ENCODE measurements at places on chromosomes 2 and 18.

GRCh38 chr2:99404039-99404796, 67.0 kb downstream of the EIF5B start:
- DNase-seq, result no peak

- DNase-seq, result no peak
These were observed 83.4 kb upstream of the RTN4 start for GRCh38 chr2:55133467-55134315.

DNA sequence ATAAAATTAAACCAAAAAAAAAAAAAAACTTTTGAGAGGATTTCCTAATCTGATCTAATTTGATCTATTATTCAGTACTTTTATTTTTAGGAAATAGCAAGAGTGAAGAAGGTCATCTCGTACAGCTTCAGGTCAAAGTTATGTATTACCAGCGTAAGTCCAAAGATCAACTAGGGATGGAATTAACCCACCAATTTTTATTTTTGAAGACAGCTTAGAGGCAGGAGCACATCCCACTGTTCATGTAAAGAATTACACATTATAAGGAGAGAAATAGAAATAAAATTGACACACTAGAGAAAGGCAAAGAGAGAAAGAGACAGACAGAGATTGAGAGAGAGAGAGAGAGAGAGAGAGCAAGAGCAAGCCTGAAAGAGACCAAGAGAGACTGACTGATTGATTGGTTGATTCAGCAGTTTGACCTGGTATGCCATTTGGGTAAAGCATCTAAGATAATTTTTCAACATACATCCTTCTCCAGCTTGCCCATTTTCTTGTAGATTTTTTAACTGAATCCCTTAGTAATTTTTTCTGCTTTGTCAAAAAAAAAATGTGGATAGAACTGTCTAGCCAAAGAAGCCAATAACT, 25.1 kb downstream of the DOCK10 start:
- DNase-seq, result no peak

- no peak for DNase-seq
These were observed 43.7 kb downstream of the MYO3B start for GRCh38 chr2:170221317-170222288.

- peak; percentile 5 for DNase-seq
These were observed 5.2 kb downstream of the GNLY start for GRCh38 chr2:85699325-85699724.

DNA sequence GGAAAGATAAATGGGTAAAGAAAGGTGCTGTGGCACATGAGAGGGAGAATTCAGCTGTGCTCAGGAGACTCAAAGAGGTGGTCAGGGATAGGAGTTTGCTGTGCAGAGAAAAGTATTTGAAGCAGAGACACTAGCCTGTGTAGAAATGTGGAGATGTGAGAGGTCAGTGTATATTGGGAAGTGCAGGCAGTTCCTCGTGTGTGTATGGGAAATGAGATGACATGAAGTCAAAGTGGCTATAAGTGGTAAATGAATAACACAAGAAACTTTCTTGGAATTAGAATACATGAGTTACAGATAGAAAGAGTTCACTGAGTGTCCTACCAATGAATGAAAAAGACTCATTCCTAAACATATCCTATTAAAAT, 11.6 kb downstream of the MAP3K20 start:
- DNase-seq, result no peak

- DNase-seq, result no peak
These were observed 59.9 kb upstream of the SNTG2 start for GRCh38 chr2:890791-891190.

DNA sequence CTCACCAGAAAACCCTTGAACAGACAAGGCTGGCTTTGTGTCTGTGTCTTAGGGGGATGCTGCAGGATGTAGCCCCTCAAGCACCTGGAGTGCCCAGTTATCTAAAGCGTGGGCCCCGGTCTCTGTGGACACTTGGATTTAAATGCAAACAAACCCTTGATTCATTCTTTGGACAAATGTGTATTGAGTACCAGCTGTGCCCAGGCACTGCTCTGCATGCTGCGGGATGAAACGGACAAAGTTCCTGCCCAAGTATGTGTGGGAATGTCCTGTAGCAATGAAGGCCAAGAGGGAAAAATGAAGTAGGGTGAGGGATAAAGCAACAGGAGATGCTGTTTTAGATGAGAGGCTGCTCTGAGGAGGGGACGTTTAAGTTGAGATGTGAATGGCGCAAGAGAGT, 53.9 kb downstream of the BOLA3 start:
- DNase-seq, result no peak

DNA sequence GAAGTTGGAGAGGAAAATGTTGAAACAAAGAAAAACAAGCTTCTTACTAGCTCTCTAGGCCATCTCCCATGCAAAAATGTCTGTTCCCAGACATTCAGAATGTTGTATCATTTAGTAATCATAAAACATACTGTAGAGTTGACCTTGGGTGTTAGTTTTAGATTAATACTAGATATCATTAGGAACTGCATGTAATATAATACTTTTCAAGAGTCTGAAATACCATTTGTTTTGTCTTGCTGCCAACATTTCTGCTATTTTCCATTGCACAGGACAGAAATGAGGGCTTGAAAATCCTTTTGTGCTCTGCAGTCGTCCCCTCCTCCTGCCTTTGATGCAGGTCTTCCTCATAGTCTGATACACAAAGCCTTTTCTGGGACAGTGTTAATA, 89.5 kb upstream of the RBMS1 start:
- no peak for DNase-seq

DNA sequence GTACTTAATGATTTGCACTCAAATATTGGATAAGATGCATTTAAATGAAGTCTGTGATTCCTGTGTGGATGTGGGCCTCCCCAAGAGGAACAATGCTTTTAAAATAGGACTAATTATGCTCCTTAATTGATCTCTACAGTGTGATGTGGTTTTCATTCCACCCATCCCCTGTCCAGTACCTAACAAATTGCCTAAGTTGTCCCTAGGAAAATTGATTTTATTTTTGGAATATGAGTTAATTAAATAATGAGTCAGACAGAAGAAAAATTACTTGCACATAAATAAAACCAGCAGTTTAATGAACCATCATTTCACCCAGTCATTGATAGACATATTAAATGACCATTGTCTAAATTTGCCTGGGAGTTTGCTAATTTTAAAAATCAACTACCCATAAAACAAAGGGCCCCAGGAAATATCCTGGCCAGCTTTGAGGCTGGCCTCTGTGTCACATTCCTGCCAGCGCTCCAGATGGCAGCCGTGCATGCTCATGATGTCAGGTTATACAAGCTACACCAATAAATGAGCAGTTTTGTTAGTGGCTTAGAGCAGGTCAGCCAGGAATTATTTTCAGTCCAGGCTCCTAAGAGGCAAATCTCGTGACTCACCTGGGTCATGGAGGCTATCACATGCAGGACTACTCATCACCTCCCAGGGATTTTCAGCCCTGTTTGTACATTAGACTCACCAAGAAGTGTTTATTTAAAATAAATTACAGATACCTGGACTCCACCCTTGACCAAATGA, 31.9 kb downstream of the ABHD3 start:
- DNase-seq, result no peak

GRCh38 chr2:129189617-129190319, 789.7 kb upstream of the RAB6C start:
- DNase-seq, result no peak

GRCh38 chr2:82793711-82794435, 1665.2 kb downstream of the SUCLG1 start:
- no peak for DNase-seq

- DNase-seq, result peak; percentile 21
These were observed 58.7 kb downstream of the PIGN start for GRCh38 chr18:62128157-62128556.

GRCh38 chr2:111225856-111226255, 105.1 kb downstream of the BCL2L11 start:
- DNase-seq, result no peak

DNA sequence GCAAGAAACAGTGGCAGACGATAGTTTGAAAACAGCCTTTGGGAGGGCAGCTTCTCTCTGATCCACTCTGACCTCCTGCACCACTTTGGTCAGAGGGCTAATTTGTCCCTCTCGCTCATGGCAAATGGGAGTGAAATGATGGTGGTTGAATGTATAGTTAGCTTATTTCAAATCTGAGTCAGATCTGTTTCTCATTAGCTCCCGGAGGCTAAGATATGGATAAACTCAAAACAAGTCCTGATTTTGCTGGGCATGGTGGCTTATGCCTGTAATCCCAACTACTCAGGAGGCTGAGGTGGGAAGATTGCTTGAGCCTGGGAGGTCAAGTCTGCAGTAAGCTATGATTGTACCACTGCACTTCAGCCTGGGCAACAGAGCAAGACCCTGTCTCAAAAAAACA, 145.0 kb downstream of the ALK start:
- no peak for DNase-seq

GRCh38 chr18:32295604-32296003, 105.8 kb downstream of the MEP1B start:
- no peak for DNase-seq

DNA sequence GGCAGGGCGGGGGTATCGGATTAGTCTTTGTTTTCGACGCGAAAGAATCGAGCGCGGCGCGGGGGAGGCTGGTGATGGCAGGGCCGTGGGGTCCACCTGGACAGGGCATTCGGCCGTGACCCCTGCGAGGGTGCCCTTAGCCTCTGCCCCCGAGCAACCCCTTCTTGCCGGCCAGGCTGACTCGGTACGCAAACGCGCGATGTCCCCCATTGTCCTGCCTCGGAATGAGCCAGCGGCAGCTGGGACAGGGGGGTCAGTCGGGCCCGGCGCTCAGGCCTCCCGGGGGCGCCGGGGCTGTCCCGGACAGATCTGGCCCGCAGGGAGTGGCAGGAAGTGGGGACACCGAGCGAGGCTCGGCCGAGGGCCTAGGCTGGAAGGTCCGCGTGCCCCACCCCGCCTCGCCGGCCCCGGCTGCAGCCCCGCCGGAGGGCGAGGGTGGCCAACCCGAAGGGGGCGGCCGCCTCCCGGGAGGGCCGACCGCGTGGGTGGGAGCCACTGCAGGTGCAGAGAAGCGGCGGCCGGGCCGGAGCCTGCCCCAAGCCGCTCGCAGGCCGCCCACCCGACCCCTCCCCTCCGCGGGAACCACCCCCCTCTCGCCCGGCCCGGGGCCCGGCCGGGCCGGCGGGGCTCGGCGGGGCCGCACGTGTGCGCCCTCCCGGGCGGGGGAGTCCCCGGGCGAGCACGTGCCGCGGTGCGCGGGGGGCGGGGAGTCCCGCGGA, at the start of gene TET3:
TET3 (plus strand) TSS at position 708 of the 719 bp plus-strand sequence. CDS start 1,494 bp downstream, outside the sequence.
- DNase-seq, result no peak

DNA sequence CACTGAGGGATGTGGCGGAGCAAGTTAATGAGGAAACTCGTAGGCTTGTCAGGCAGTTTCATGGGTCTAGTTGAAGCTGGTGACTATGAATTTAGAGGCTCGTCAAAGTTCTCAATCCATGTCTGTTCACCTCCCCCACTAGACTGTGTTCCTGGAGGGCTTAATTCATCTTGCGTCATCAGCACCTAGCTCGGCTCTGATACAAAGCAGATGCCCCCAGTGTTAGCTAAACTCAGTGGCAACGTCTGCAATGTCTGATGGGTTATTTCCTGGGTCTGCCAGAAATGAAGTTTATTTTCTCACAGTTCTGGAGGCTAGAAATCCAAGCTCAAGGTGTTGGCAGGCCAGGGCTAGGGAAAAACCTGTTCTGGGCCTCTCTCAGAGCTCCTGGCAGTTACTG, 140.6 kb downstream of the PID1 start:
- no peak for DNase-seq

DNA sequence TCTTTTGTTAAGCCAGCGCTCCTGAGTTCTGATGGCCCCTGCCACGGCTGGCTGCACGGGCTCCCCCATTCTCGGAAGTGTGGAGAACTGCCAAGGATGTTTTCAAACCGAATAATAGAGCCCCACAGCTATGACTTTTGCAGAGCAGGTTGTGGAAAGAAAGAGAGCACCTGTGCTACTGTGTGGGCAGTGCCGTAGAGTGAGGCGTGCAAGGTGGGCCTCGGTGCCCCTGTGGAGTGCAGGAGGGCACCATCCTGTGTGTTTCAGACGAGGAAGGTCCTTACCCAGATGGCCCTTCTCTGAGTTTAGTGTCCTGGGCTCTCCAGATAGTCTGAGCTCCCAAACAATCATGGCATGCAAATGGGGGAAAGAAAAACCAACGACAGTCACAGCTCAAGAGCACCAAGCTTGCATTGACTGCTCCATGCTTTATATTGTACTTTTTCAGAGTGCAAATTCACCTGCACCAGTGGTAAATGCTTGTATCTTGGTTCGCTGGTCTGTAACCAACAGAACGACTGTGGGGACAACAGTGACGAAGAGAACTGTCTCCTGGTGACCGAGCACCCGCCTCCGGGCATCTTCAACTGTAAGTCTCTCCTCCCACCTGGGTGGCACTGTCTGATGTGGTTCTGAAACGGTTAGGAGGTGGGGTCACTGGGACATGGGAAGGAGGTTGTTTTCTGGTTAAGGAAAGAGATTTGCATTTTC, 219.4 kb downstream of the LDLRAD4 start:
- DNase-seq, result no peak

DNA sequence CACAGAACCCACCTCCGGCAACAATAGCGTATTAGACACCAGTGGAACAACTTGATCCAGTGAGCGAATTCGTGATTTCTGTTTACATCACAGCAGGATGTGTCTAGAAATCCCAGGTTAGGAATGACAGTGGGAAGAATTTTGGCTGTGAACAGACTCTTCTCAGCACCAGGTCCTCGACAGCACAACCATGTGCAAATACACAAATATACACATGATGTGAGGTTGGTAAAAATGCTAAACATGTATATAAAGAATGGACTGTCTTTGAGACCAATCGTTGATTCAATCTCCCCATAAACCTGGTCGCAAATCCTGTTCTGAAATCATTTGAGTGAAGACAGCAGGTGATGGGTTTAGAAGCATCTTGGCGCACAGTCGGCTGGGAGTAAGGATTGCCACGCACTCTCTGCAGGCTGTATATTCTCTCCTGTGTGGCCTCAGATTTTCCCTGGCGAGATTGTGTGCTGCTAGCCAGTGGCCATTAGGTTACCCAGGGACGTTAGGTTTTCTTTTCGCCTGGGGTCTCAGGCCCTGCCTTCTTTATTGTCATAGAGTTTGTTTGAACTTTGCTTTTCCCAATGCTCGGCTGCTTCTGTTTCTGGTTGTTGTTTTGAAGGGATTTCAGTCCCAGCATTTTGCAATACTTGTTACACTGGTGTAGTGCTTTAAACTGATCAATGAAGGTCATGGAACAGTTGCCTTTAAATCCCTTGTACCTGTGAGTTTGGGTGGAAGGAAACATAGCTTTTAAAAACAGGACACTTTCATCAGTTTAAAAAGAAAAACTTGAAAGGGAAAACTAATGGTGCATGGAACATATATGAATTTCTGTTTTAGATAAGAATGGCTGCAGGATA, 147.3 kb downstream of the ALPK2 start:
- no peak for DNase-seq

DNA sequence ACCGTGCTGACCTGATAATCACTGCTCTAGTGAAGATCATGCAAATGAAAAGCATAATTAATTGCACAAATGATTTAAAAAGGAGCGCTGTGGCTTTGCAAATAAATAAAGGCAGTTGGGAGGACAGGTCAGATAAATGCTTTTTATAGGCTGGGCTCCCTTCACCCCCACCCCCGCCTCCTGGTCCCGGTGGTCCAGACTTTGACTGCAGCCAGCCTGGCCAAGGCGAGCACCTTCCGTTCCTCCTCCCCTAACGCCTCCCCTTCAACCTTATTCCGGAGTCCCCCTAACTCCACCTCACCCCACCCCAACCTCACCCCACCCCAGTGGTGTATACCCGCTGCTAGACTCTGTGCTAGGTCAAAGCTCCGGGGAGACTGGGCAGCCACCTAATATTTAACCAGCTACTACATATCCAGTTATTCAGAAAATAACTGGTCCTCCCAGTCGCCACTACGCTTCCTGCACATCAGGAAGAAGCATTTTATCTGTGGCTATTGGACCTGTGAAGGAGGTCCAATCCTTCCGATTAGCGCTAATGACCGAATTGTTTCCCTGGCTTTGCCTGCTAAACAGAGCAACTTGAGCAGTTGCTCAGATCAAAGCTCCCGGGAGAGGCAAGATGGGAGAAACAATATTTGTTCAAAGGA, 3.7 kb upstream of the SP9 start:
- no peak for DNase-seq
